Stimulated activated CD4-positive, alpha-beta T cell treated with anti-CD3 and anti-CD28 coated beads, Interleukin-1b, Interleukin-23, amount 100 ng/mL, for 4 hours (primary cell): ENCODE measurements at places on chromosomes 13 and 19.

GRCh38 chr13:101489643-101490405 is 37.3 kb downstream of the ITGBL1 start:
- no peak for DNase-seq

GRCh38 chr19:2974342-2975041 is 2.9 kb upstream of the TLE6 start:
- DNase-seq = no peak

DNA sequence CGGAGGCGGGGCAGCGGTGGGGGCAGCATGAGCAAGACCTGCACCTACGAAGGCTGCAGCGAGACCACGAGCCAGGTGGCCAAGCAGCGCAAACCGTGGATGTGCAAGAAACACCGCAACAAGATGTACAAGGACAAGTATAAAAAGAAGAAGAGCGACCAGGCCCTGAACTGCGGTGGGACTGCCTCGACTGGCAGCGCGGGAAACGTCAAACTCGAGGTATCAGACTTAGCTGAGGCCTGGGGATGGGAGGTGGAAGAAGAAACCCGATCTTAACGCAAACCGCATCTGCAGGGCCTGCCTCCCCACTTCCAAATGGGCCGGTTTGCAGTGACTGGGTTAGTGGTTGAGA is 693 bp downstream of the RFXAP start:
- DNase-seq = peak; percentile 11

GRCh38 chr13:91792054-91792453 is 393.6 kb downstream of the GPC5 start:
- DNase-seq = no peak

- DNase-seq = no peak
Measured at GRCh38 chr13:20405691-20406090, 120.0 kb downstream of the CRYL1 start.
